ENCODE measurements at places on chromosomes 16 and 17.
A peak's percentile ranks its signal among the peaks of the same experiment; 100 is the strongest.

- no peak for DNase-seq
Measured at GRCh38 chr17:51493206-51493605, 232.9 kb downstream of the UTP18 start.

DNA sequence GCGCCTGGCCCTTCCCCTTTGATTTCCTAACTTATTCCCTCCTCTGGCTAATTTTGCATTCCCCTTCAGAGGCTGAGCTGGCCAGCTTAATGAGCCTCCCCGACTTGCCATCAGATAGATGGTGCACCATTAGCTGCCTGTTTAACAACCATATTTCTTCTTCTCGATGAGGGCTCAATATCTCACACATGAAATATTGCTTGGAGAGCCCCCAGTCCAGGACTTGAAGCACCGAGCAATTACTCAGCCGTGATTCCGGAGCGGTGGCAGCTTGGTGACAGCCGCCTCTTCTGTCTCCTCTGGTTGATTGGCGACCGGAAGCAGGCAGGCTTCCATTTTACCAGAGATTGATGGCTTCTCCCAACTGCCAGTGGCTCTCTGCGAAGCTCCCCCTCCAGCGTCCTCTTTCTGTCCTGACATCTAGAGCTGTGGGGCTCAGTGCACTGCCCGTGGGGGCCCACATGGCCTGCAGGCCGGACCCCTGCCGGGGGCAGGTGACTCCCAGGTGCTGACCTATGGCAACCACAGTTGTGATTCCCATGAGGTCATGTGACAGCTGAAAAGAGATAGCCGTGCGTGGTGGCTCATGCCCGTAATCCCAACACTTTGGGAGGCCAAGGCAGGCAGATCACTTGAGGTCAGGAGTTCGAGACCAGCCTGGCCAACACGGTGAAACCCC lies 133.7 kb upstream of the SEC14L1 start:
- DNase-seq, result peak; percentile 36

GRCh38 chr17:17504341-17505140 lies 8.3 kb upstream of the RASD1 start:
- DNase-seq, result no peak

DNA sequence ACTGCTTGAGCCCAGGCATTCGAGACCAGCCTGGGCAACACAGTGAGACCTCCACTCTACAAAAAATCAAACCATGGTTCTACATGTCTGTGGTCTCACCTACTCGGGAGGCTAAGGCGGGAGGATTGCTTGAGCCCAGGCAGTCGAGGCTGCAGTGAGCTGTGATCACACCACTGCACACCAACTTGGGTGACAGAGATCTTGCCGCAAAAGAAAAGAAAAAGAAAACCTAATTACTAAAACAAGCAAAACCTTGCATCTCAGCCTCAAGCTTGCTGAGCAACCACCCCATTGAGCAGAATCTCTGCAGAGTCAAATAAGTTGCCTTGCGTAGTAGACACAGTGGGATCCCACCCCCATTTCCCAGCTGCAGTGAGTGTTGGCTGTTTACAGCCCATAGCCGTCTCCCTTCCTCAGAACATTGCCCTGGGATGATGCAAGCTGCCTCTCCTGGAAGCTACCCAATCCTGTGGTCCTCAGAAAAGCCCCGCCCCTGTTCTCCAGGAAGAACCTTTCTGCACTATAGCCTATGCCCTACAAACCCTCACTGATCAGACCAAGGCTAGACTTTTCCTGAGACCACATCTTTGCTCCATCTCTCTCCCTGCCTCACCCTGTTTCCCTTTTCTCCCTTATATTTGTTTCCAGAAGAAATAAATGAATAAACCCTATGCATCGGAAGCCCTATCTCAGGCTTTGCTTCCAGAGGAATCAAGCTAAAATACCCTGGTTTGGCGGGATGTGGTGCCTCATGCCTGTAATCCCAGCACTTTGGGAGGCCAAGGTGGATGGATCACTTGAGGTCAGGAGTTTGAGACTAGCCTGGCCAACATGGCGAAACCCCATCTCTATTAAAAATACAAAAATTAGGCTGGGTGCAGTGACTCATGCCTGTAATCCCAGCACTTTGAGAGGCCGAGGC lies 16.7 kb upstream of the ERN2 start:
- no peak for DNase-seq

DNA sequence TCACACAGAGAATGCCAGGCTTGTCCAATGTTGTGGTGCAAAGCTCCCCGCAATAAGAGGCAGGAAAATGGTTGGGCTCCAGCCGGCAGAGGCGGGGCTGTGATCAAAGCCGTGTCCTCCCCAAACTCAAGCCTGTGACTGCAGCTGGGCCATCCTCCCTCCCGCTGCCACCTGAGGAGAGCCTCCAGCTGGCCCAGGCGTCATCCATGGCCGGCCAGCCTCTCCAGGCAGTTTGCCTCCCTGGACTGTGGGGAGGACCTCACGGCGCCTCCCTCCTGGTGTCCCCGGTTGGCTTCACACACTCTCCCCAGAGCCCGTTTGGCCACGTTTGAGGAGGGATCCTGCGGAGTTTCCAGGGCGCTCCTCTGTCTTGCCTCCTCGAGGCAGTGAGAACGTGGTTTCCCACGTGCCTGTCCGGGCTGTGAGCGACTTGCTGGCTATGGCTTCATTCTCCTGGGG lies 134.1 kb downstream of the IRF8 start:
- DNase-seq, result no peak

- DNase-seq, result no peak
Measured at GRCh38 chr16:52422307-52422706, 124.6 kb downstream of the TOX3 start.

- no peak for DNase-seq
Measured at GRCh38 chr17:50211249-50212120, 10.1 kb upstream of the COL1A1 start.

DNA sequence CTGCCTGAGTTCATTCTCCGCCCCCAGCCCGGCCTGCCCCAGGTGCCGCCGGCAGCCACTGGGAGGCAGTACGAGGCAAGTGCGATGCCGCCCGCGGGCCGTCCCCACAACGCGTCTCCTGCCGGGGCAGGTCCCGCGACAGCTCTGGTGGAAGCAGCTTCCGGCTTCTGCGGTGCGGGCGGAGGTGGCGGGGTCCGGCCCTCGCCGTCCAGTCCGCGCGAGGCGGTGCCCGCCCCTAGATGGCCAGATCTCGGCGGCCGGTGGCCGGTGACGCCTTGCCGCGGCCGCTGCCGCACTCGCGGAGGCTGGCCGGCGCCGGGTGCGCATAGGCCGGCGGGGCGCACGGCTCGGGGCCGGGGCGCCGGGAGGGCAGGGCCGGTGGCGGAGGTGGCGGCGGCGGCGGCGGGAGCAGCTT lies 1.8 kb downstream of the GJD3 start:
- peak; percentile 92 for DNase-seq

- DNase-seq, result no peak
Measured at GRCh38 chr16:8740775-8741355, 56.6 kb downstream of the TMEM186 start.

DNA sequence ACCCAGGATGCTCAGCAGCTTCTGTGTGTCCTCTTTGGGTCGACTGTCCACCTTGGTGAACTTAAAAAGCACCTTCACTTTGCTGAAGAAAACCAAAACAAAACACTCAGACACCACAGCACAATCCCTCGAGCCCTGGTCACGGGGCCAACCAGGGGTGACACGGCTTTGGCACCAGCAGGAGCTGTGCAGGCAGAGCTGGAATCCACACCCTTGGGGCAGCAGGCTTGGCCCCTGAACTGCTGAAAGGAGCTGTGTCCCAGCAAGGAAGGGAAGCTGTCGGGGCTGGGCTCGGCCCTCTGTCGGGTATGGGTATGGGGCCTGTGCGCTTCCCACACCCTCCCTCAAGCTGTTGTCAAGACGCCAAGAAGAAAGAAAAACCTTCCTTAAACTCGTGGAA lies 7.6 kb upstream of the PLD6 start:
- DNase-seq, result no peak

DNA sequence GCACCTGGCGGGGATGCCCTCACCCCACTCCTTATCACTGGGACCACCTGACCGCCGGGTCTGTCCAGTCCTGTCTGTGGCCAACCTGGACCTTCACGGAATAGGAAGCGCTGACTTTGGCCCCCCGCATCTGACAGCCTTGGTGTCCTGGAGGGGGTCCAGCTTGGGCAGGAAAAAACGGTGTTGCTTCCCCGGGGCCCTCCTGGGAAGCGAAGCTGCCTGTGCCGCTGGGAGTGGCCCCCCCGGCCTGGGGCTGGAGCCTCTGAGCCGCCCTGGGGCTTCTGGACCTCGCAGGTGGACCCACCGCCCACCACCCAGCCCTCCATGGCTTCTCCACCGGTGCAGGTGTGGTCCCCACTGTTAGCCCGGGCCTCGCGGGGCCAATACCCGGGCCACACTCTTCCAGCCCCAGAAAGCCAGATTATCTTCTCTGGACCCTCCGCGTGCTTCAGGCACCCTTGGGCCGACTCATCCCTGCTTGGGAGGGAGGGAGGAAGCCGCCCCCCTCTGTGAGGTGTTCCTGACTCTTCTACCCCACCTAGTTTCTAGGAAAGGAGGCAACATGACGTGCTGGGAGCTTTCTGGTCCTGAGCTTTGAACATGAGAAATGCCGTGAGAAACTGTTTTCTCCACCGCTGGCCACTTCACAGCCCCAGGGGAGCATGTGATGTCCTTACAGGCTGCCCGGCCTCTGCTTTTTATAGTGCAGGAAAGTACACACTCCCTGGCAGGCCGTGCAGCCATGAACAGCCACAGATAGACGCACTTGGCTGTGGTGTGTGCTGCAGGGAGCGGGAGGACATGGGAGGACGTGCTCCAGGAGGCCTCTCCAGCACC lies 1.1 kb downstream of the C1QTNF1 start:
- DNase-seq, result no peak

DNA sequence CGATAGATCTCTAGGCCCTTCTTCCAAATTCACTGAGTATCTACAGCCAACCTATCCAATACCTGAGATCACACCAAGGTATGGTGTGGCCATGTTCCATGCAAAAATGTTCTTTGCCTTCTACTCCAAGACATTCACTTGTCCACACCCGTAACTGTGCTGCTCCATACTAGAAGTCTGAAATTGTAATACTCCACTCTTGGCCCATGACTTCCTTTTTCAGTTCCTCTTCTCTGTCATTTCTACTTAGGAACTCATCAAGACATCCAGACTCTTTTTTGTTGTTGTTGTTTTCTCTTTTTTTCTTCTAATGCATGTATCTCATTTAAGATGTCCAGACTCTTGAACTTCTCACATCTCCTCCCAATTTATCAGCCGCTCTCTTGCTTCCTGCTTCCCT lies 42.5 kb upstream of the KSR1 start:
- DNase-seq, result peak; percentile 15

DNA sequence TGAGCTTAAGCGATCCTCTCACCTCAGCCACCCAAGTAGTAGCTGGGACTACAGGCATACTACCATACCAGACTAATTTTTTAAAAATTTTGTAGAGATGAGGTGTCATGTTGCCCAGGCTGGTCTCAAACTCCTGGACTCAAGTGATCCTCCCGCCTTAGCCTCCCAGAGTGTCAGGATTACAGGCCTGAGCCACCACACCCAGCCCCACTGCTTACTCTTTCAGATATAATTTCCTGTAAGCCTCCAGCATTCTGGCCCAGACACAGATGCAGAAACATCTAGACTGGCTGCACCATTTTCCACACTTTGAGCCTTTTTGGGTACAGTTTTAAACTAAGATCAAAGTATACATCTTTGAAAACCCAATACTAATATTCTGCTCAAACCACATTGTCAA lies 8.4 kb upstream of the WSB1 start:
- DNase-seq, result no peak

DNA sequence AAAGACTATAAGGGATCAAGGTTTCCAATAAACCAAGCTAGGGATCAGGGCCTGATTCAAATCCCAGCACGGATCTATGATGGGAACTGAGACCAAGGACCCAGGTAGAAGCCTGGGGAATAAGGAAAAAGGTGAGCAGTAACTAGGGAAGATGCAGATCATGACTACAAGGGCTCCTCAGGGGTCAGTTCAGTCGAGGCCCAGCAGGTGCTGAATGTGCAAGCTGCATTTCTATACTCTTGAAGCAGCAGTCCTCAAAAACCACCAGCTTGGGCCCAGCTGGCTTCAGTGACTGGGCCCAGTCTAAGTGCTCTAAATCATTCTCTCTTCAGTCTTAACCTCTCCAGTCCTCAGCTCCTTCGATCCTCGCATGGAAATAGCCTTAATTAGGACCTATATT lies 228.8 kb upstream of the AXIN2 start:
- no peak for DNase-seq

- no peak for DNase-seq
Measured at GRCh38 chr17:59916446-59916845, 23.5 kb downstream of the RPS6KB1 start.

- DNase-seq, result peak; percentile 16
Measured at GRCh38 chr16:26787924-26788323, 278.8 kb upstream of the C16orf82 start.

GRCh38 chr16:9072806-9073341 lies 18.6 kb upstream of the HAPSTR1 start:
- DNase-seq, result peak; percentile 77

DNA sequence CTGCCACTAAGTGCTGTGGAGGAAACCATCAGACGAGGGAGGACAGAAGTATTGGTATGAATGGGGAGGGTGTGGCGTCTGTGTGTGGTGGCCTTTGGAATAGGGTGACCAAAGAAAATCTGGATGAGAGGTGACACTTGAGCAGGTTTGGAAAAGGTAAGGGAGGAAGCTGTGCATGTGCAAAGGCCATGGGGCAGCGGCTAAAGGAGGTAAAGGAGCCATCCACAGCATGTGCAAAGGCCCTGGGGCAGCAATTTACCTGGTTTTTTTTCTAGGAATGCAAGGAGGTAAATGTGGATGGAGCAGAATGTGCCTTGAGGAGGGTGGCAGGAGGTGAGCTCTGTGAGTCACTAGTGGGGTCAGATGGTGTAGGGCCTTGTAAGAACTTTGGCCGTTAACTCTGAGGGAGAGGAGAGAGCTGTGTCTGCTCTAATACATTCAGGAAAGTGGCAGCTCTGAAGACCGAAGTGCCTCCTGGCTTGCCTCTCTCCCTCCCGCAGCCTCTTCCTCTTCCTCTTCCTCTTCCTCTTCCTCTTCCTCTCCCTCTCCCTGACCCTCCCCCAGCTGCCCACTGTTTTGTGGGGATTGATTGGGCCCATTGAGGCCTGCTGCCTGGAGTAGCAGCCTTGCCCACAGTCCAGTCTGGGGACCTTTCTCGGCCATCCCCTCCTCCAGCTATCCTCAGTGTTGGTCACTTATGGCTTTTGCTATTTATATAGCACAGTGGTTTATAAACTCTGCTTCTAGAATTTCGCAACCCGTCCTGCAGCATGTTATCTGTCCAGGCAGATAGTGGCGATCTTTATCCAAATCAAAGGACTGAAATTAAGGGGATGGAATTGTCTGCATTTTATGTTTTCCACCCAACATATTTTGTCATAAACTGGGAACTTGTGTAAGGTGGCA lies 38.7 kb downstream of the CMIP start:
- DNase-seq, result no peak

GRCh38 chr16:46801428-46802049 lies 29.4 kb downstream of the C16orf87 start:
- DNase-seq, result no peak

- no peak for DNase-seq
Measured at GRCh38 chr17:7222093-7222971, 2.6 kb downstream of the ACADVL start.

DNA sequence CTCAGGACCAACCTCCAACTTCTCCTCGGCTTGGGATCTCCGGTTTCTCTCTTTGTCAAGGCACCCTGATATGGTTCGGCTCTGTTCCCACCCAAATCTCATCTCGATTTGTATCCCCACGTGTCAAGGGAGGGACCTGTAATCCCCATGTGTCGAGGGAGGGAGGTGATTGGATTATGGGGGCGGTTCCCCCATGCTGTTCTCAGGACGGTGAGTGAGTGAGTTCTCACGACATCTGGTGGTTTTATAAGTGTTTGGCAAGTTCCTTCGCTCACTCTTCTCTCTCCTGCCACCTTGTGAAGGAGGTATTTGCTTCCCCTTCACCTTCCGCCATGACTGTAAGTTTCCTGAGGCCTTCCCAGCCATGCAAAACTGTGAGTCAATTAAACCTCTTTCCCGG lies 117.9 kb downstream of the SEC14L1 start:
- DNase-seq, result no peak

Data from GM12865 (cell line).